ENCODE measurements at places on chromosomes 5 and 9.

DNA sequence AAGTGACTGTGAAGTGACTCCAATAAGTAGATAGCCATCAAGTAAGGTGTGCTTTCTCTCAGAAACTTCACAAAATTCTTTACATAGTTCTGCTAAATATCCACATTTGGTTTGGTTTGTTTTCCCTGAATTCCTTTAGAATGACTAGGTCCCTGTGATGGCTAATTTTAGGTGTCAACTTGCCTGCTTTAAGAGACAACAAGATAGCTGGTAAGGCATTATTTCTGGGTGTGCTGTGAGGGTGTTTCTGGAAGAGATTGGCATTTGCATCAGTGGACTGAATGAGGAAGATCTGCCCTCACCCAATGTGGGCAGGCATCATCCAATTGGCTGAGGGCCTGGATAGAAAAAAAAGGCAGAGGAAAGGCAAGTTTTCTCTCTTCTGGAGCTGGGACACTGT lies 8.3 kb upstream of the PTBP3 start:
- DNase-seq = no peak

GRCh38 chr9:8762479-8763085 lies 963.0 kb upstream of the DMAC1 start:
- DNase-seq = no peak

- DNase-seq = no peak
These were observed 35.2 kb upstream of the PLEKHG4B start for GRCh38 chr5:56561-57290.

GRCh38 chr9:133008824-133009223 lies 22.0 kb upstream of the GTF3C5 start:
- DNase-seq = no peak

- no peak for DNase-seq
These were observed 734.8 kb downstream of the TLE1 start for GRCh38 chr9:80954521-80954920.

DNA sequence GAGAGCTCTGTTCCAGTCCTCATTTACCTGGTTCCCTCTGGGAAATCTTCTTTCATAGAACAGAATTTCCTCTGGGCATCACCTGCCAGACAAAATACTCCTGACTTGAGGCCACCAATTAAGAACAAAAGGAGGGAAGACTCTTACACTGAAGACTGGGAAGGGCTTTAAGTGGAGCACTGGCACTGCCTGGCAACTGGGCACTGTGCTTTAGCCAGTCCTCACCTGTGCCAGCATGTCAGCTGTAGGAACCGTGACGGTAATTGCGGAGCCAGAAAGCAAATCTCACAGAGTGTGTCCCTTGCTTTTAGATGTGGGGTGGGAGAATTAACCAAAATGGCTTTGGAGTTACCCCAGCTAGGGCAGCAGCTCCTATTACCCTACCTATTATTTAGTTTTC lies 40.6 kb downstream of the FAM219A start:
- DNase-seq = no peak

DNA sequence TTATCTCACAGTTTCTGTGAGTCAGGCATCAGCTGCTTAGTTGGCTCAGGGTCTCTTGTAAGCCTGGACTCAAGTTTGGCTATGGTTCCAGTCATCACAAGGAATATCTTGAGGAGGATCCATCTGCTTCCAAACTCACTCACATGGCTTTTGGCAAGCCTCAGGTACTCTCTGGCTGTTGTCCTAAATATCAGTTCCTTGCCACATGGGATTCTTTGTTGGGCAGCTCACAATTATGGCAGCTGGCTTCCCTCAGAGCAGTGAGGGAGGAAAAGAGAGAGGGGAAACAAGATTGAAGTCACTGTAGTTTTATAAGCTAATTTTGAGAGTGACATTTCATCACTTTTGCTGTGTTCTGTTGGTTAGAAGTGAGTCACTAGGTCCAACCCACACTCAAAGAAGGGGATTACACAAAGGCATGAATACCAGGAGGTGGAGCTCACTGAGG lies 144.5 kb downstream of the GCNT1 start:
- no peak for DNase-seq

DNA sequence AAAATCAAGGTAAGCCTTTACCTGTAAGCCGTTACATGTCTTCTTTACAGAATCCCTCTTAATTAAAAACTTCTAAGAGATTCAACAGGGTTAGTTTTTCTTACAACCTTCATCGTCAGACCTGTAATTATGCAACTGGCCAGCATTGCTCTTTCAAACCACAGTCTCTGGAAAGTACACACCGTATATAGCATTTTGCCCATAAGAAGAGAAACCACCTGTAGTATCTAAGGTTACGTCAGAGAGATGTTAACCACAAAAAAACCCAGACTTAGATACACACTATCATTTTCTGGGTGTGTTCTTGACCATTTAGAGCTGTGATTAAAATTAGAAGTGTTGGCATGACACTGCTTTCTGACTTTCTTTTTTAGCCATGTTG lies 140.0 kb downstream of the MUSK start:
- DNase-seq = no peak

DNA sequence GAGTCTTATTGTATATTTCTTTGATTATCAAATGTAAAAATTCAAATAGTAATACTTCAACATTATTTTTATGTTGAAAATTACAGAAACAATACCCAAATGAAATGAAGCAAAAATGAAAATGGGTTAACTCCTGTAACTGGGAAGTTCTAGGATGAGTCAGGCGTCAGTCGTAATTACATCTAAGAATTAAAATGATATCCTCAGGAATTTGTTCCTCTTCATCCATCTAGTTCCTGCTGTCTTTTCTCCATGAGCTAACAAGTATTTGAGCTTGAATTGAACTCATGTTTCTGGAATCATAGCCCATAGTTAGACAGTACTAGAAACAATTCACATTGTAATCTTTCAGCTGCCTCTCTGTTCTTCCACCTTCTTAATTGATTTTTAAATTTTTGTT lies 568.3 kb upstream of the TLE4 start:
- no peak for DNase-seq

DNA sequence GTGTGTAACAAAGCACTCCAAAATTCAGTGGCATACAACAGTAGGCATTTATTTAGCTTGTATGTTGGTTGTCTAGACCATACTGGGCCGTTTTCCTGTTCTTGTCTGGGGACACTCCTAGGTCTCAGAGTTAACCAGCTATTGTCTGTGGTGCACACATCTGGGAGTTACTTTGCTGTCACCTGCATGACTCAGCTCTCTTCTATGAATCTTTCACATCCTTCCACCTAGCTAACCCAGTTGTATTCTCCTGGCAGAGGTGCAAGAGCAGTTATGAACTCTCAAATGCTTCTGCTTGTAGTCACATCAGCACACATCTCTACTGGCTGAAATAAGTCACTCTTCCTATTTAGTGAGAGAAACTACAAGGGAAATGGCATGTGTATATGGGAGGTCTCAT lies 138.1 kb downstream of the BAAT start:
- DNase-seq = no peak

- no peak for DNase-seq
These were observed 131.3 kb upstream of the NR3C1 start for GRCh38 chr5:143534761-143535154.

- DNase-seq = no peak
These were observed 23.1 kb downstream of the RNF180 start for GRCh38 chr5:64188776-64189175.

- no peak for DNase-seq
These were observed 73.3 kb upstream of the PHF24 start for GRCh38 chr9:34884747-34885189.

GRCh38 chr5:157390551-157391297 lies 69.3 kb upstream of the NIPAL4 start:
- peak; percentile 44 for DNase-seq

DNA sequence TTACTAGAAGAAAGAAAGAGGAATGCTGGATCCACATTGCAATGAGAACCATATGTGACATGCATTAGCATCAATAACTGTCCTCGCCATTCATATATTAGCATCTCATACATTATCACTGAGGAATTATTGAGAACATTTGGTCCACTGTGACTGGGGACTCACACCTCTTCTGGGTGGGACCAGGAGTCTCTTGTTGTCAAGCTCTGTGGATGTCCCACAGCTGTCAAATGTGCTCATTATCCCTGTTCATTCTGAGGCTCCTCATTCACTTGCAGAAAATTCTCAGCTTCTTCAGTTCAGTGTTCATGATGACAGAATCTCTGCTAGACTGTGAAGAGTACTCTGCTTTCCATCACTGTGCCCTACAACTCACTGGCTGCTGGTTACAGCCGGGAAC lies 109.4 kb downstream of the PJA2 start:
- DNase-seq = no peak

DNA sequence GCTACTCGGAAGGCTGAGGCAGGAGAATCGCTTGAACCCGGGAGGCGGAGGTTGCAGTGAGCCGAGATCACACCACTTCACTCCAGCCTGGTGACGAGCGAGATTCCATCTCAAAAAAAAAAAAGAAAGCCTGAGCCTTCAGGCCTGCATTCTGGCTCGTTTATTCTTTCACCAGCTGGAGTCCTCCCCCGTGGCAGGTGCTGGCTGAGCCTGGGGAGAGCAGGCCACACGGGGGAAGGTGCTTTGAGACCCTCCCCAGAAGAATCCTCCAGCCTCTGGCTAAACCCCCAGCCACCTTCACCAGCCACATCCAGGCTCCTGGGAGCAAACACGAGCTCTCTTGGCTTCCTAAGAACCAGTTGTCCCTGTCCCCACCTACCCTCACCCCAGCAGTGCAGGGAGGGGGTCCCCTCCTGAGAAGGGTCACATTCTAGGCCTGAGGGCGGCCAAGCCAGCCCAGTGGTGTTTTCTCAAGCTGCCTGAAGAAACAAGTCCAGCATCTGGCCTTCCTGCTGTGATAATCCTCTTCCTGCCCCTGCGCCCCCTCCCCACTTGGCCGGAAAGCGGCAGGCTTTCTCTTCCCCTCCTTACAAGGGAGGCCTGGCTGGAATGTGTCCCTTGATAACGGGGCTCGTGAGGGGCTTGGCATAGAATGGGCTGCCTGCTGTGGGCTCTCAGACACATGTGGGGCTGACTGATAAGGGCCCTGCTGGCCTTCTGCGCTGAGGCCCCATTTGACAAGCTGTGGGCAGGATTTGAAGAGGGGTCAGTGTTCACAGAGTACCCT lies 41.5 kb downstream of the PLPP7 start:
- DNase-seq = no peak

DNA sequence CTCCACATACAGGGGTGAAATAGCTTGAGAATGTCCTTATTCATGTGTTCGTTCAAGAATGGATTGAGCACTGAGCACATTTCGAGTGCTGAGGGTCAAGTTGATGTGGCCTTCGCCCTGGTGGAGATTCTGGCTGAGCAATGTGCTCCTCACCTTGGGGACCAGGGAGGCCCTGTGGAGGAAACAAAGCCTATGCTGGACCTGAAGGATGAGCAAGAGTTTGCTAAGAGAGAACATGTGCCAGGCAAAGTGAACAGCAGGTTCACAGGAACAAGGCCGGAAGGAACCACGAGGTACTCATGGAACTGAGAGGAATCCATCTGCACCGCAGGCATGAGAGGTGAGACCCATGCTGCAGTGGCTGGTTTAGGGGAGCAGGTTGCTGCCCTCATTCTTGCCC lies 102.4 kb downstream of the PSD2 start:
- no peak for DNase-seq

- no peak for DNase-seq
These were observed 38.9 kb upstream of the NMUR2 start for GRCh38 chr5:152443935-152444334.

DNA sequence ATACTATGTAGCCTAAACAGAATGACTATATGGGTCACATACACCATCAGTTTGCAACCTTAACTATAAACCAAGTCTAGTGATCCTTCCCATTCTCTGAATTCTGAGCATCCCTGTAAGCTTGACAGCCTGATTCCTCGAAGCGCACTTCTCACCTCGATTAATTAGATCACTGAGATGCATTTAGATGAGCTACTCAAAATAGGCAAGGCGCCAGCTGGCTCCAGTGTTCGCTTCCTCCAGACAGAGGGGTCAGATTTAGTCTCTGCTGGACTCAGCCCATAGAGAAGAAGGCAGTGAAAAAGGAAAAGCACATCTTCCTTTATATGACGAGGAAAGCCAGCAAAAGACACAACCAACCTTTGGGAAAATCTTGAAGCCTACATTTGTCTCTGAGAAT lies 371.5 kb downstream of the MLLT3 start:
- DNase-seq = no peak

GRCh38 chr5:176650354-176650884 lies 3.1 kb downstream of the TSPAN17 start:
- no peak for DNase-seq

DNA sequence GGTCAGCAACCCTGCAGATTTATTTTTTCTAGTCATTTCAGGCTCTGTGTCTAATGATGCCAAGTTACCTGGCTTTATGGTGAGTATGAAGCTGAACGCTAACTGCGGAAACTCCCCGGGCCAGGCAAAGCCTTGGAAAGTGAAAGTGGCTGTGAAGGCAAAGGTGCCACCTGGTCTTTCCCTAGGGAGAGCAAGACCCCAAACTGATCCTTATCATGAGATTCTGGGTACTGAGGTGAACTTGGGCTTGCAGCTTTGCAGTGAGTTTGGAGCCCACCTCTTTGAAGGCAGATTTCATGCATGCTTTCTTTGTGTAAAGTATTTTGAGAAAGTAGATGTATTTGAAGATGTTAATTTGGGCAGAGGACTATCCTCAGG lies 63.3 kb downstream of the CARTPT start:
- DNase-seq = no peak

DNA sequence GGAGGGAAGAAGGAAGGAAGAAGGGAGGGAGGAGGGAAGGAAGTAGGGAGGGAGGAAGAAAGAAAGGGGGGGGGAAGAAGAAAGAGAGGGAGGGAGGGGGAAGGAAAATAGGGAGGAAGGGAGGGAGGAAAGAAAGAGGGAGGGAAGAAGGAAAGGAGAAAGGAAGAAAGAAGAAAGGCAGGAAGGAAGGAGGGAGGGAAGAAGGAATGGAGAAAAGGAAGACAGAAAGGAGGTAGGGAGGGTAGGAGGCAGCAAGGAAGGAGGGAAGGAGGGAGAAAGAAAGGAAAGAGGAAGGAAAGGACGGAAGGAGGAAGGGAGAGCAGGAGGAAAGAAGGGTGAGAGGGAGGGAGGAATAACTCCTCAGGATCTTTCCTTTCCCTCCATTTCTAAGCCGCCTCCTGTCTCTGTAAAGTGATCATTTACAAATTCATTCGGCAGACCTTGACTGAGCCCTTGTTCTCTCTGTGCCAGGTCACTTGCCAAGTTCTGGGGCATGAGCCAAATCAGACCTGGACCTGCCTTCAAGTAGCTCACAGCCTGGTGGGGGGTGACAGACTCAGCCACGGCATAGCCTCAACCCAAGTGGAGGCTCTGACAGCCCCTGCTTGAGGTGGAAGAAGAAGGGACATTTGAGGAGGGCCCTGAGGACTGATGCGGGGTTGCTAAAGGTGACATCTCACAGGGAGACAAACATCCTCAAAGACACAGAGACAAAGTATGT lies 69.0 kb upstream of the HRH2 start:
- no peak for DNase-seq

DNA sequence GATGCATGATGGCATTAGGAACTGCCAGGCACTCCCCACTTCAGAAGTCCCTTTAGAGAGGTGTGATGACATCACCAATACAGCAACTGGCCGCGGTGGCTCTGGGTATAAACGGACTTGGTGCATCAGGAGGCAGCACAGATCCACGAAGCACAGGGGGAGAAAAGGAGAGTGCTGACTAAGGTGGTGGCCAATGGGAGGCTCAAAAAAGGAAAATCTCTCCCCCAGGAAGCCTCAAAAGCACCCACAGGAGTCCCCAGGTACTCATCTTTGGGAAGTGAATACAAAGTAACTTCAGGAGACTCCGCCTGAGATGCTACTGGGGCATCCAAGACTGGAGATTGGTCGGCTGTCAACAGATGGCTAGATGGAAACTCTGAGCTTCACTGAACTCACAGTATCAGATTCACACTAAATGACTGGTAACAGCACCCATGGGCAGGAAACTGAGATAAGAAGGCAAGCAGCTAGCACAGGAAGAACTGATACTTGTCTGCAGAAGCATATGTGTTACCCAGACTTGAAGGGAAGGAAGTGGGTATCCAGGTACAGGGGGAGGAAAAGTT lies 7.6 kb downstream of the TTC39B start:
- no peak for DNase-seq
